ENCODE measurements at places on chromosomes 12 and 14. TPM values are rescaled to one million over a fixed set of nuclear protein-coding genes. Genes with fewer than 3 reads are reported as not detected.
A peak's percentile ranks its signal among the peaks of the same experiment; 100 is the strongest.

DNA sequence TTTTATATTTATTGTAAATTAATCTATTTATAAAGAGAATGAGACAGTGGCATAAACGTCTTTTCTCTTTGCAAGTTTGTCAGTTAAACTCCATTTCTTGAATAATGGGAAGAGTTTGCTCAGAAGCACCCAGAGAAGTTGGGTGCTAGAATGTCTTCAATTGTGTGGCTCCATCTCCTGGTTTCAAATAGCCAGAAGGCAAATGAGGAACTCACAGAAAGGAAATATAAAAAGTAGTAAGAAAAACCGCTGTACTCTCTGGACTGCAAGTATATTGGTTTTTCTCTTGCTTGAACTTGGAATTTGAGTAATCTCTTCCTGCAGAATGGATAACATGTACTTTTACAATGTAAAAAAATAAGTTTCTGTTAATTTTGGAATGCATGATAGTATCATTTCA lies 217.5 kb downstream of the DPY19L2 start:
- no peak overlapping the region for H3K27ac ChIP-seq
- no peaks in the 10 kb centered on the region for H3K4me1 ChIP-seq
- H3K36me3 ChIP-seq: no peaks in the 10 kb centered on the region
- no peak for DNase-seq

Gene CIROP
- total RNA-seq: not detected

Gene ASCL1
- not detected for total RNA-seq

GRCh38 chr12:49809906-49810389 lies 18.3 kb downstream of the NCKAP5L start:
- peak overlapping the region; percentile 68 for H3K27ac ChIP-seq
- no peaks in the 10 kb centered on the region for H3K36me3 ChIP-seq
- no peak overlapping the region for H3K4me3 ChIP-seq
- H3K4me1 ChIP-seq: peaks cover 8% of the 10 kb centered on the region
- H3K27me3 ChIP-seq: no peaks in the 10 kb centered on the region
- DNase-seq: no peak

GRCh38 chr12:103973909-103974308 lies 8.2 kb downstream of the TDG start:
- no peak for DNase-seq
- H3K27ac ChIP-seq: no peak overlapping the region
- peaks cover 9% of the 10 kb centered on the region for H3K4me1 ChIP-seq

DNA sequence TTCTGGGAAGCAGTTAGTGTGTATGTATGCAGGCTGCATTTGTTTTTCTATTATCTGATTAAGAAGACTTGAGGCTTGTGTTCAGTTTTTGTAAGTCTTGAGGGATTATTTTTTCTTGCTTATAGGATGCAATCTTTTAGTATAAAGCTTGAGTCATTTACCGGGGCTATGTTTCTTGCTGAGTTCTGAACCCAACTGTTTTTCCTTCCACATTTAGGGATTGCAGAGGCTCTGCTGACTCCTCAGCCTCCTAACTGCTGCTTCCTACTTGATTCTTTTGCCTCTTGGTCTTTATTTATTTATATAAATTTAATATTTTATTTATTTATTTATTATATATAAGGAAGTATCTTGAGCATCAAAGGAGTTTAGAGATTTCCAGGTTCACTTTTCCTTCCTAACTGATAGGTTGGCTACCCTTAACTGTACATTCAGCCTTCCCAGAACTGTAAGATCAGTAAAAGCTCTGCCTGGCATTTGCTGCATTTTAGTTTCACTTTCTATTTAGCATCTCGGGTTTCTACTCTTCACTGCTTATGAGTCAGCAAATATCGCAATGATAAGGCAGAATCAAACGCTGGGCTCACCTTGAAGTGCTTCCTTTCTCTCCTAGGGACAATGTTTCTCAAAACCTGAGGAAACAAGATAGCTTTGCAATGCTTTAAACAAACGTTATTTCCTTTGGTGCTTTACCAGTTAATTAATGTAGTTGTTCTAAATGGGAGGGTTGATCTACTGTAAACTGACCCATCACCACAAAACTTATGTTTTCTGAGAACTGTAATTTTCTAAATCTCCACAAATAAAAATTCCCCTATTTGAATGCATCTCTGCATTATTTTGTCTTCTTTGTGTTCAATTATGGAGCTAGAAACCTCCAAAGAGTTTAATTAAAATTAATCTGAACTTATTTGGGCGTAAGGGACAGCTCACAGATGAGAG lies 1183.7 kb upstream of the TMEM132C start:
- H3K27me3 ChIP-seq: no peaks in the 10 kb centered on the region
- H3K4me1 ChIP-seq: no peaks in the 10 kb centered on the region
- DNase-seq: no peak

DNA sequence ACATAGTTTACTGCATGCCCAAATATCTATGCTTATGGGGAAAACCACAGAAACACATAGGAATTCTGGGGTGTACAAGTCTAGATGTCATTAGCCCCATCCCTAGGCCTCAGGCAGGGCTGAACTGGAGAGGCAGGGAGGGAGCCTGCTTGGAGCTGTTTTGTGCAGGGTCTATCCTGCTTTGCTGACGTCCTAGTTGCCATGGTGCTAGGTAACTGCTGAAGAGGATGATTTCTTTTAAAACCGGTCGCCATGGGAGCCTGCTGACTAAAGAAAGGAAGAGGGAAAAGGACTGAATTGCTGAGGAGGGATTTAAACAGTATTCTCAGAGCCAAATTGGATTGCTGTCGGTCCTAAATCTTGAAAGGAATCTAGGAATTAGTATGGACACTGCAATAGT lies 10.7 kb downstream of the GPR19 start:
- no peak for DNase-seq
- no peaks in the 10 kb centered on the region for H3K27me3 ChIP-seq
- H3K36me3 ChIP-seq: no peaks in the 10 kb centered on the region
- no peak overlapping the region for H3K4me3 ChIP-seq
- no peaks in the 10 kb centered on the region for H3K4me1 ChIP-seq

Gene ADAMTS20
- total RNA-seq: not detected

GRCh38 chr12:116538682-116539305 lies 20.4 kb upstream of the MAP1LC3B2 start:
- no peak overlapping the region for H3K4me3 ChIP-seq
- H3K4me1 ChIP-seq: peaks cover 28% of the 10 kb centered on the region
- no peak for DNase-seq
- no peaks in the 10 kb centered on the region for H3K36me3 ChIP-seq

Gene TMEM233
- not detected for total RNA-seq

DNA sequence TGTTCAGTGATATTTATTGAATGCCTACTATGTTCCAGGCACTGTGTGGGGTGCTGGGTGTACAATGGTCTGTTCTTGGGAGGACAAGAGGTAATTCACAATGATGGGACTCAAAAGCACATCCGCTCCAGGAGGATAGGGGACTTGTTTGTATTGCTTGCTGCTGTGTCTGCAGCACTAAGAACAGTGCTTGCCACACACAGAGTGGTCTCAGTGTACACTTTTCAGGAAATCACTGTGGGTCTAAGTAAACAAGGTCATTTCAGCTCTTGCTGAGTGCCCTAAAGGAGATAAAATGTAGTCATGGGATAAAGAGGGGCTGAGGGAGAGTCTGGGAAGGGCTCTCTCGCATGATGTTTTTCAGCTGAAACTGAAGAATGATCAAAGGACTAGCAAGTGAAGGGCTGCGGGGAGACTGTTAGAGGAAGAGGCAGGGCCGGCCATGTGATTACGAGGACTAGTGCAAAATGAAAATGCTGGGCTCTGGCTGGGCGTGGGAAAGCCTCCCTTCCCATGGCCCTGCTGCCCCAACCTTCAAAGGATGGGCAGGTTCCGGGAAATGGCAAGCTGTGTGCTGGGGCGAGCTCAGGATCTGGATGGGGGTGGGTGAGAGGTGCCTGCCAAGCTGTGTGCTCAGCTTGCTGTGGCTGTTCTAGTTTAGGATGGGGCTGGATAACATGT lies 39.1 kb downstream of the ADCK1 start:
- no peaks in the 10 kb centered on the region for H3K4me1 ChIP-seq
- no peak for DNase-seq
- H3K27me3 ChIP-seq: no peaks in the 10 kb centered on the region

DNA sequence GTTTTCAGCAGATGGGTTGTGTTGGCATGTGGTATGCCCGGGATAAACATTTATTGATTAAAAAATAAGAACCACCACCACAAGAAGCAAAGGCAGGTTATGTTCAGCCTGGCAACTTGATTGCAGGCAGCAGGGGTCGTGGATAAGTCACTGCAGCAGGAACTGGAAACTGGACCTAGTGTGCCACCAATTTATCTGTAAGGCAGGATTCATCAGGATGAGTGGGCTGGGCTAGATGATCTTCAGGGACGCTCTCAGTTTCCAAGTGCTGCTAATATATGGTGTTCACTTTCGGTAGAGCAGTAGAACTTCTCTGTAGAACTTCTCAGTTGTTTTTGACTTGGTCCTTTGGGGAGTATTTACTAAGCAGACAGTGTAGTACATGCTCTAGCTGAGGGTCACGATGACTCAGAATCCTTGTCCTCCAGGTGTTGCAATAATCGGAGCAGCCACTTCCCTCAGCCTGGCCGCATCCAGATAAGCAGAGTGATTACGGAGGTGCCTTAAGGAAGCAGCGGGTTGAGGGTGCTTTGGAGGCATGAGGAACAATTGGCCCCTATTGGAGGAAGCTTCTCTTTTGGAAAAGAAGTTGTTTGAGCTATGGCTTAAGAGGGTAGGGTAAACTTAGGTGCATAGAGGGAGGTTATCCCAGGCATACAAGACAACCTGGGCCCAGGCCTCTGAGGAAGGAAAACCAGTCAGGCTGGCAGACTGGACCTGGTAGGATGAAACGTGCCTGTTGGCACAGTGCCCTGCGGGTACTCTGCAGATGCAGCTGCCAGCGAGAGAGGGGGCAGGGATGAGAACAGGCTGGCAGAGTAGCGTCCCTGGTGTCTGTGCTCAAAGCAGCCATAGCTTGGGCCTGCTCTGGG lies 104.0 kb downstream of the GPR135 start:
- peaks cover 19% of the 10 kb centered on the region for H3K36me3 ChIP-seq

Gene TAS2R50
- total RNA-seq: 4.1 TPM

DNA sequence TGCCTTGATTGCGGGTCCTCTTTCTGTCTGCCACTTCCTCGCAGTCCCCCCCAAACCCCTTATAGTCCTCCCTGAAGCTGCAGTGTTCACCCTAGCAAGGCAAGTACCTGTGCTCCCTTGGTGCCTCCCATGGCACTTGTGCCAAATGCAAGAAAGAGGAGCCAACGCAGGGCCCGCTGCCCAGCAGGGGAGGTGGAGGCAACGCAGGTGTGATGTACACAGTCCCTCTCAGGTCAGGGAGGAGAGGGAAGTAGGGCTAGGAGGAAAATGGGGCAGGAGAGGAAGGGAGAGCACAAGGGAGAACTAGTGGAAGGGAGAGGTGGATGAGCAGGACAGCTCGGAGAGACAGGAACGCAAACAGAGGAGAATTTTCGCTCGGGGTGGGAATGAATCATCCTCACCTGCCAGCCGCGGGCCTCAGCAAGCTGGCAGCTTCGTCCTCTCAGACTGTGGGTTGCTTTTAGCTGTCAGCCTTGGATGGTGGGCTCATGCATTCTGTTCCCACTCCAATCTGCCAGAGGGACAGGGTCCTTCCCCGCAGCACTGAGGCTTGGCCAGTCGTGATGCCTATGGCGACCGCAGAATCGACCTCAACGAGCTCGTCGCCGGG lies 357.0 kb downstream of the CACNA1C start:
- H3K4me1 ChIP-seq: peaks cover 2% of the 10 kb centered on the region
- H3K4me3 ChIP-seq: no peak overlapping the region
- no peaks in the 10 kb centered on the region for H3K36me3 ChIP-seq
- no peak overlapping the region for H3K27ac ChIP-seq

DNA sequence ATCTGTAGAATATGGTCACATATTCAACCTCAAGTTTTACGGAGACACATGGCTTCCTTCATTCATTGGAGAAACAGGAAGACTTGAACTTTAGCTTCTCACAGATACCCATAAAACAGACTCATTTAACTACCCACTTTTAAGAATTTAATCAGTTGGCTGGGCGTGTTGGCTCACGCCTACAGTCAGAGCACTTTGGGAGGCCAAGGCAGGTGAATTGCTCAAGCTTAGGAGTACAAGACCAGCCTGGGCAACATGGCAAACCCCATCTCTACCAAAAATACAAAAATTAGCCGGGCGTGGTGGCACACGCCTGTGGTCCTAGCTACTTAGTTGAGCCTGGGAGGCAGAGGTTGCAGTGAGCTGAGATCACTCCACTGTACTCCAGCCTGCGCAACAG lies 64.7 kb upstream of the STAC3 start:
- no peak for DNase-seq
- H3K27ac ChIP-seq: no peak overlapping the region
- no peaks in the 10 kb centered on the region for H3K36me3 ChIP-seq
- no peaks in the 10 kb centered on the region for H3K4me1 ChIP-seq

Gene HOXC9
- not detected for total RNA-seq

DNA sequence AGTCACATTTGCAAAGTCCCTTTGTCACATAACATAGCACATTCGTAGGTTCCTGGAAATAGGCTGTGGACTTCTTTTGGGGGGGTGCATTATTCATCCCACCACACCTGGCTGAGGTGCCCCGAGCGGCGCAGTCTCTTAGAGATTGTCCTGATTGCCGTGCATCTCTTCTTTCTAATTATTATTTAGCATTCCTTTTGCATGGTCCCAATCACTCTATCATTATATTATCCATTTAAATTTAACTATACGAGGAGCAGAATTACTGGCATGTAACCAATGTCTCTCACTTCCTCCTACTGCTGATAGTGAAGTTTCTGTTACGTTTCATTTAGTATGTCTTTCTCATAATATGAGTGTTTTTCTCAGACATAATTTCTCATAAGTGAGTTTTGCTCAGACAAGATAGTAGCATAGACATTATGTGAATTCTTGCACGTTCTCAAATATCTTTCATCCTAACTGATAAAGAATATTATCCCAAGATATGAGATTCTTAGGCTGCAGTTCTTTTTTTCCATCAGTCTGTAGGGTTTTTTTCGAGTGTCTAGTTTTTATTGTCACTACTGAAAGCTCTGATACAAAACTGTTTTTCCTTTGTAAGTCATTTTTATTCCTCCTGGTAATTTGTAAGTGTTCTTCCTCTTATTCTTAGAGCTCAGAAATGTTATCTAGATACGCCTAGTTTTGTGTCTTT lies 444.3 kb downstream of the NELL2 start:
- no peaks in the 10 kb centered on the region for H3K4me1 ChIP-seq
- H3K27ac ChIP-seq: no peak overlapping the region
- H3K27me3 ChIP-seq: no peaks in the 10 kb centered on the region
- no peak for DNase-seq
